ENCODE measurements at places on chromosomes 2 and 18. TPM values are rescaled to one million over a fixed set of nuclear protein-coding genes. Genes with fewer than 3 reads are reported as not detected.

DNA sequence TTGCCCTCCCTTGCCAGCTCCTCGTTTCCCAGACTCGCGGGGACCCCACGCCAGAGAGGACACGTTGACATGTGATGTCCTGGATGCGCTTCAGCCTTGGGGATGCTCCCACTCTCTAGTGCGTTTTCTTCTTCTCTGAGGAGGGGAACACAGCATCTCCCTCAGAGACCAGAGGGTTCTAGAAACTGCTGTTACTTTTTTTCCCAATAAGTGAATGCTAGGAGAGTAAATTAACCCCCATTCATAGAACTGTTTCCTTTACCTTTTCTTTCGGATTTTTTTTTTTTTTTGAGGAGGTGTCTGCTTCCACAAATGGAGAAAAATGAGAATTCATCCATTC, 370 bp upstream of the EFEMP1 start:
- H3K27ac ChIP-seq = no peak overlapping the region
- H3K4me1 ChIP-seq = no peaks in the 10 kb centered on the region
- H3K27me3 ChIP-seq = peaks cover 27% of the 10 kb centered on the region
- no peaks in the 10 kb centered on the region for H3K36me3 ChIP-seq
- no peak overlapping the region for H3K4me3 ChIP-seq

DNA sequence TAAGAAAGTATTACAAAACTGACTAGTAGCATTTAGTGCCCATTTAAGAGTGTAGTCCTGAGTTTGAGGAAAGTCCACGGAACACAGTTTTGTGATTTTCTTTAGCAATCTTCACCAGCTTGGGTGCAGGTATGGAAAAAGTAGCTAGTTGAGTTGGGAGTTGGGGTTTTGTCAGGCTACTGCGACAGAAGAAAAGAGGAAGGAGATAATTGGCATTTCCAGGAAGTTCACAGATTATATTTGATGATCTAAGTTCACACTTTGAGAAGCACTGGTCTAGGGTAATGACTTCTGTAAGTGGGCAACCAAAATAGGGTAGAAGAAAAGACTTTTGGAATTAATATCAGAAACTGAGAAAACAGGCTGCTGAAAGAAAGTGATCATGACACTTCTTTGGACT, 52.1 kb downstream of the VIL1 start:
- no peak overlapping the region for H3K27ac ChIP-seq
- DNase-seq = no peak
- no peak overlapping the region for H3K4me3 ChIP-seq

- no peak overlapping the region for H3K4me3 ChIP-seq
- H3K36me3 ChIP-seq = no peaks in the 10 kb centered on the region
- H3K4me1 ChIP-seq = no peaks in the 10 kb centered on the region
- H3K27ac ChIP-seq = no peak overlapping the region
- H3K27me3 ChIP-seq = peaks cover 24% of the 10 kb centered on the region
Observed at GRCh38 chr2:240819126-240819857, 727 bp downstream of the KIF1A start.

DNA sequence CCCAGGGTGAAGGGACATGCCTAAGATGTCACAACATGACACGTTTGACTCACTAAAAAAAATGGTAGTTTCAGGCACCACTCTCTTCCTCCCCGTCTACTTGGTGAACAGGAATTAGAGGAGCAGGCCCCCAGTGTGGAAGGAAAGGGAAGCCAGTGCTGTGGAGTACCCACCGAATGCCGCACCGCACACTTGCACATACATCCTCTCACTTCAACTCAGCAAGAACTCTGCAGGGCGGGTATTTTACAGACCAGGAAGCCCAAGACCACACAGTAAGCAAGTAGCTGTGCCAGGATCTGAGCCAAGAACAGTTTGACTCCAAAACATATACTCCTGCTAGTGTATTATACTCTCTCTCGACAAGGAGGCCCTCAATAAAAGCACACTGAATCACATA, 69.8 kb downstream of the BCL2 start:
- no peaks in the 10 kb centered on the region for H3K36me3 ChIP-seq
- no peak for DNase-seq
- H3K27ac ChIP-seq = no peak overlapping the region
- H3K4me3 ChIP-seq = no peak overlapping the region
- no peaks in the 10 kb centered on the region for H3K4me1 ChIP-seq
- no peaks in the 10 kb centered on the region for H3K27me3 ChIP-seq

DNA sequence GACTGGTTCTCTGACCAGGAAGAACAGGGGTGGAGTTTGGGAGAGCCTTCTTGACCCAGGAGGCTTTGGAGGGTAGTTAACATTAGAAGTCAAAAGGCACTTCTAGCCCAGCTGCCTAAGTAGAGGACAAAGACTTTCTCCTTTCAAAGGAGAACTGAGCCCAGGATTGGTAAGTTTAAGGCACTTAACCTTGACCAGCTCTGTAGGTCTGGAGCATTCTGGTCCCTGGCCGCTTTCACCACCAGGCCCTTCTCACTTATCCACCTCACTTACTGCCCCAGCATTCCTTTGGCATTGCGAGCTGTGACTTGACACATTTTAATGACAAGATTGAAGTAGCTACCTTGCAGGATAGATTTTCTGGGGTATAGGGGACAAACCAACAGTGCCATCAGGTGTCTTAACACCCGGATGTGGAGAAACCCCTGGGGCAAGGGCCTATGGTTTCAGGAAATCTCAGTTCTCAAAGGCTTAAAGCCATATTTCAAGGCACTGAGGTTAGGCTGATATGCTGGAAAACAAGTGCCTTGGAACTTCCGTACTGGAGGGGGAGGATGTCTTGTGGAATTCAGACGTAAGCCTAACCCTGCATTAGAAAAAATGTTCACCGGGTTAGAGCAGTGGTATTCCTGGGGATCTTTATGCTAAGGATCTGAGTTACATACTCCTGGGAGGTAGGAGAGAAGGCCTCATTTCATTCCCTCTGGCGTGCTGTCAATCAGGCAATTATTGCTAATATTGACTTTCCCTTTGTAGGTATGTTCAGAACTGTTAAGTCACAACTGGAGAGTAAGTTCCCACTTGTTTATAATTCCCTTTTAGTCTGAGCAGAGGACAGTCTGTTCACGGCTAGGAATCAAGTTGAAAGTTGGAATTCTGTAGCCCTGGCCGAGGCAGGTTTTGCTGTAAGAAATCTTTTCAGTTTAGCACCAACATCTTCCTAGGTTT, 4.3 kb downstream of the C2orf68 start:
- peaks cover 9% of the 10 kb centered on the region for H3K36me3 ChIP-seq
- DNase-seq = peak; percentile 37
- H3K27ac ChIP-seq = peak overlapping the region; percentile 34
- H3K4me1 ChIP-seq = peaks cover 73% of the 10 kb centered on the region
- H3K27me3 ChIP-seq = no peaks in the 10 kb centered on the region

DNA sequence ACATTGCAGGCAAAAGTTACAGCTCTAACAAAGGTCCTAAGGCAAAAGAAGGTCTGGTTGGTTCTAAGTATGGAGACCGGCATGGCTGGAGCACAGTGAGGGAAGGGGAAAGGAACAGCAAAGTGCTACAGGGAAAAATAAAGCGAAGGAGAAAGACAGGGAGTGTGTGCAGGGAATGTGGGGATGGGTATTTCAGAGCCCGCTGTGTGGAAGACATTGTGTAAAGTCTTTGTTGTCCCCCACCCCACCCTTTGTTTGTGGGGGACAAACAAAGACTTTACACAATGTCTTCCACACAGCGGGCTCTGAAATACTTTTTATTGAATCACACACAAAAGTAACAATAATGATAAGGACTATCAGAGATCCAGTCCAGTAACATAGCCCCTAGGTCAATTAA, 28.9 kb upstream of the C2orf15 start:
- H3K27me3 ChIP-seq = no peaks in the 10 kb centered on the region
- no peak overlapping the region for H3K4me3 ChIP-seq
- H3K27ac ChIP-seq = no peak overlapping the region
- no peaks in the 10 kb centered on the region for H3K36me3 ChIP-seq

DNA sequence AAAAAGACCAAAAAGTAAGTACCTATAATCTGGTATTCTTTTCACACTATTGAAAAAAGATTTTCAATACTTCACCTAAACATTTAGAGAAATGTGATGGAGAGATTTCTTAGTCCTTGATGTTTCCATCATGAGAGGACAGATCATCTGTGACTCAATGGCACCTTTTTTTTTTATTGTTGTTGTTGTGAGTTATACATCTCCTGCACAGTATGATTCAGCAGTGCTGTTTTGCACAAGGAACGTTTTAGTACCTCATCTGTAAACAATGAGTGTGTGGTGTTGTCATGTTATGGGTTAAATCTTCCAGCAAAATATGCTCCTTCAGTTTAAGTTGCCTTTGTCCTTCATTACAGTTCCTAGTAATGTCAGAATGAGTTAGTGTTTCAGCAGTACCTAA, 2.2 kb downstream of the KIAA1328 start:
- no peaks in the 10 kb centered on the region for H3K27me3 ChIP-seq
- H3K4me1 ChIP-seq = peaks cover 43% of the 10 kb centered on the region
- H3K36me3 ChIP-seq = no peaks in the 10 kb centered on the region
- no peak for DNase-seq

- no peaks in the 10 kb centered on the region for H3K27me3 ChIP-seq
- H3K4me1 ChIP-seq = no peaks in the 10 kb centered on the region
- H3K4me3 ChIP-seq = no peak overlapping the region
- no peak for DNase-seq
- no peak overlapping the region for H3K27ac ChIP-seq
Observed at GRCh38 chr2:67032076-67032475, 365.1 kb upstream of the ETAA1 start.

Gene NIF3L1
- total RNA-seq = 98.5 TPM

Gene CNGA3
- not detected for total RNA-seq

Gene BCL2
- total RNA-seq = 0.42 TPM

Gene CHRND
- 0.10 TPM for total RNA-seq

Gene CRYGB
- not detected for total RNA-seq

Gene SOCS6
- total RNA-seq = 49.0 TPM

Gene TCF23
- total RNA-seq = 0.04 TPM
